ENCODE measurements at places on chromosomes 7 and 10.

DNA sequence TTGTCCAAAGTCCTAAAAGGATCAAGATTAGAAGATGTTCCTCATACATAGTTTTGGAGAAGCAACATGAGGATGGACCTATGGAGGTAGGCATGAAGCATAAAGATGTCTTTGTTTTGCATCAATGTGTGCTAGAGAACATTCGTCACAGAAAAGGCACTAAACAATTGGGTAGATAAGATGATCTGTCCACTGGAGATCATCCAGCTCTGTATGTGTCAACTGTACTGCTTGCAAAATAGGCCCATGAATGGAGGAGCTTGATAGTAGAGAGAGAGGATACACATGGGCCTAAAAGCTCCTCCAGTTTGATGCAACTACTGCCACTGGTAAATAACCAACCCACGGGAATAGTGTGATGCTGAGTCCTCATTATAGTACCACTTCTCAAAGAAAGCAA is 286.4 kb upstream of the HGF start:
- DNase-seq = no peak

- DNase-seq = no peak
These were observed 34.2 kb downstream of the CYP17A1 start for GRCh38 chr10:102802920-102803534.

DNA sequence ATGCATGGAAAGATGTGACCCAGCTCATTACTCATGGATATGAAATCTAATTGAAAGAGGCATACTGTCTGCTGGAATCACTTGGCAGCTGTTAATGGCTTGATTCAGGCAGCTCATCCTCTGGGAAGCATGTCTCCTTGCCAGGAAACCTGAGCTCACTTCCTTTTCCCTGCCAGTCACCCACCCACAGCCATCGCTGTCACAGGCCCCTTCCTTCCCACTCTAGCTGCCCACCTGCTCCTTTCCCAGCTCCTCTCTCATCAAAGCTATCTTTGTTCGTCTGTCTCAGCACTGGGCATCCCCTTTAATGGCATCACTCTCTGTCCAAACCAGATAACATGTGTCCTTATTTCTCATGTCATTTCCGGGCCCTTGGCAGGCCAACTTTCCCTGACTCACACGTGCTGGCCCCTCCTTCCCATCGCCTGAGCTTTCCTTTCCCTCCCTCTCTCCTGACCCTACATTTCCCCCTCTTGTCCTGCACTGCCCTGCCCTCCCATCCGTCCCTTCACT is 721.9 kb downstream of the TNS3 start:
- no peak for DNase-seq

DNA sequence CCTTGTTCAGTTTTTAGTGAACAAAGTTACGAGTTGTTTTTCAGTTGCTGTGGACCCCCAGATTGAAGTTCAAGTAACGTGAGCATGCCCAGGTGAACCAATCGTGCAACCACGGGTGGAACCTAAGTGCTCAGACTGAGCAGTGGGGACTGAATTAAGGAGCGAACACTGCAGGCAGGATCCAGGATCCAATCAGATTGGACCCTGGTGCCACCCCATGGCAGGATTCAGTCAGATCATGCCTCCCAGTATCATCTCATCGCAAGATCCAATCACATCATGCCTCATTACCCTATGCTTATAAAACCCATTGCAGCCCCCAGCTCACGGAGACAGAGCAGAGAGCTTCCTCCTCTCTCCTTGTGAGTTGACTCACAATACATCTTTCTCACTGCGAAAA is 80.9 kb downstream of the PFKFB3 start:
- DNase-seq = no peak

GRCh38 chr7:79157281-79157680 is 296.2 kb downstream of the MAGI2 start:
- DNase-seq = no peak

DNA sequence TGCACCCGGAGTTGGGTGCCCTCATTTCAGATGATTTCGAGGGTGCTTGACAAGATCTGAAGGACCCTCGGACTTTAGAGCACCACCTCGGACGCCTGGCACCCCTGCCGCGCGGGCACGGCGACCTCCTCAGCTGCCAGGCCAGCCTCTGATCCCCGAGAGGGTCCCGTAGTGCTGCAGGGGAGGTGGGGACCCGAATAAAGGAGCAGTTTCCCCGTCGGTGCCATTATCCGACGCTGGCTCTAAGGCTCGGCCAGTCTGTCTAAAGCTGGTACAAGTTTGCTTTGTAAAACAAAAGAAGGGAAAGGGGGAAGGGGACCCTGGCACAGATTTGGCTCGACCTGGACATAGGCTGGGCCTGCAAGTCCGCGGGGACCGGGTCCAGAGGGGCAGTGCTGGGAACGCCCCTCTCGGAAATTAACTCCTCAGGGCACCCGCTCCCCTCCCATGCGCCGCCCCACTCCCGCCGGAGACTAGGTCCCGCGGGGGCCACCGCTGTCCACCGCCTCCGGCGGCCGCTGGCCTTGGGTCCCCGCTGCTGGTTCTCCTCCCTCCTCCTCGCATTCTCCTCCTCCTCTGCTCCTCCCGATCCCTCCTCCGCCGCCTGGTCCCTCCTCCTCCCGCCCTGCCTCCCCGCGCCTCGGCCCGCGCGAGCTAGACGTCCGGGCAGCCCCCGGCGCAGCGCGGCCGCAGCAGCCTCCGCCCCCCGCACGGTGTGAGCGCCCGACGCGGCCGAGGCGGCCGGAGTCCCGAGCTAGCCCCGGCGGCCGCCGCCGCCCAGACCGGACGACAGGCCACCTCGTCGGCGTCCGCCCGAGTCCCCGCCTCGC is at the start of gene EGFR:
TSS of gene EGFR (plus strand) at position 657 of the 830 bp plus-strand sequence. CDS start 261 bp downstream, outside the sequence.
- DNase-seq = no peak

GRCh38 chr7:39811161-39811614 is 138.9 kb upstream of the CDK13 start:
- DNase-seq = no peak

DNA sequence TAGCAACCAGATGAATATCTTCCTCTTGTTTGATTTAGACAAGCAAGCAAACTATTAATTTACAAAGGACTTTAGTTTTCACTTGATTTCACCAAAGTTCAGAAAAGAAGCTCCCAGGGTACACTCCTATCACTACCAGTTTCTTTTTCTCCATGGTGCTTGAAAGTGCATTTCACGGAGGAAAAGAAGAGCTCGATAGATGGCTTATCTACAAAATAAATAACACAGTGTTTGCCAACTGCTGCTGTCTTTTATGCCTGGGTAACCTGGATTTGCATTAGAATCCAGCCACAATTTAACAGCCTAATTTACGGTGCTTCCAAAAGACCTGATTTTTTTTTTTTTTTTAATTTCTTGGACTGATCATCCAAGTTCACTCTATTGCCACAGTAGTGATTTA is 275.7 kb downstream of the GPR37 start:
- DNase-seq = no peak

DNA sequence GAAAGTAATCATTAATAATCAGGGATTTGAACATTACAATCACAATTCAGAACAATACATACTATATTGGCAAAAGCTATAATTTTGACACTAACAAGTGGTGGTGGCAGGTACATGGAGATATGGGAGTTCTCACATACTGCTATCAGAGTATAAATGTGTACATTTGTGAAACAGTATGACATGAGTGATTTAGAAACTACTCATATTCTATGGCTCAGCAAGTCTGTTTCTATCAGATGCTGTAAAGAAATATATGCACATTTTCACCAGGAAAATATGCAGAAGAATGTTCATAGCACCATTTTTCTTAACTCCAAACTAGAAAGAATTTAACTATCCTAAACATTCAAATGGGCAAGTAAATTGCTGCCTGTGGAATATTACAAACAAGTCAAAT is 620.0 kb downstream of the SH2D4B start:
- no peak for DNase-seq
